SK-N-MC (cell line): ENCODE measurements at places on chromosomes 3 and 15.

GRCh38 chr3:193844472-193844871, 251.5 kb downstream of the OPA1 start:
- DNase-seq, result no peak

DNA sequence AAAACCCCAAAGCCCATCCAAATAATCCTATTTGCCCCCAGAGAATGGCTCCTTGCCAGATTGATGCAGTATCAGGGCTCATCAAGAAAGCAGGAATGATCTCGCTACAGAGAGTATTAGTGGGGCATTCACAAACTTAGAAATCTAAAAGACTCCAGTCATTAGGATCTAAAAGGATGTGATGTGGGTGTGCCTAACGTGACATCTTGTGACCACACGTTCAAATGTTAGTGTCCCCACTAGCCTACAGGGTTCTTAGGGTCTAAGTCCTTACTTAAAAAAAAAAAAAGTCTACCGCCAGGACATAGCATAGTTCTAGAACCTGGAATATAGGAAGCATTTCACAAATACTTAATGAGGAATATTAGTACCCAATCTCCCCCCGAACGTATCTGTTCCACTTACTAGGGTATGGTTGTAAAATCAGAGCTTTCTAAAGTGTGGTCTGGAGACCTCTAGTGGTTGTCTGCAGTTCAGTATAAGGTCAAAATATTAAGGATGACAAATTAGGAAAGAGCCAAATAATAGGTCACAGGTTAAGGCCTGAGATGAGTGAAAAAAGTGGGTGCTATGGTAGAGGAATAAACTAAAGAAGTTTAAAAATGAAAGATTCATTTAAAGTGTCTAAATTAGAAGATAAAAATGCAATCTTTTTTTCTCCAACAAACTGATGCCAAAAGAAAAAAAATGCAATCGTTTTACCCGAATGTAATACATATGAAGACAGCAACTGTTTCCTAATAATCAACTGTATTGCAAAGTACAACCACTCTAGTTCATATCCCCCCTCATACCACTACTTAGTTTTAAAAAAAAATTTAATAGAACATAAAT, 4.2 kb upstream of the CHRM5 start:
- no peak for DNase-seq

GRCh38 chr3:16140894-16141285, 33.6 kb upstream of the GALNT15 start:
- DNase-seq, result no peak

GRCh38 chr3:126621627-126622345, 33.1 kb downstream of the TXNRD3 start:
- peak; percentile 98 for DNase-seq

DNA sequence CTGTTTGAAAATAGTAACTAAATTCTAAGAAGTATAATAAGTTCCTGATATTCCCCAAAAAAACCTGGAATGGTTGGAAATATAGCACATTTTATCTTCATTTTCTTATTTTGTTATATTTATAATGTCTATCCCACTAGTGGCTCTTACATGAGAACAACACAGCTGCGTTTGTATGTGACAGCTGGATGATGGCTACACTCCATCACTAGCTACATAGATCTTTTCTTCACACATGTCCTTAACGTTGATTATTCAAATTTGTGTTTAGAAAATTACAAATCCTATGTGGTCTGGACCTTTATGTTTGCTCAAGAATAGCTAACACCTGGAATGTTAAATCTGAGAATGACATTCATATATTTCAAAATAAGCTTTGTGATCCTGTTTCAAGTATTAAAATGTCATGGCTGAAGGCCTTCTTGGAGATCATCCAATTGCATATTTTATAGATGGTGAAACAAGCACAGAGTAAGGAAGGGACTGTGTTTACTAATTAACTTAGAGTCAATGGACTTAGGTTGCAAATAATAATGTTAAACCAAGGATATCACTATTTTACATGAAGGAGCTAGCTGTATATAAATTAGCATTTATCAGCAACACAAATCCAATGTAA, 60.8 kb downstream of the ATP13A5 start:
- no peak for DNase-seq

GRCh38 chr15:34336991-34337556, 507 bp downstream of the SLC12A6 start:
- DNase-seq, result no peak

GRCh38 chr3:4949659-4950058, 29.6 kb upstream of the BHLHE40 start:
- no peak for DNase-seq

DNA sequence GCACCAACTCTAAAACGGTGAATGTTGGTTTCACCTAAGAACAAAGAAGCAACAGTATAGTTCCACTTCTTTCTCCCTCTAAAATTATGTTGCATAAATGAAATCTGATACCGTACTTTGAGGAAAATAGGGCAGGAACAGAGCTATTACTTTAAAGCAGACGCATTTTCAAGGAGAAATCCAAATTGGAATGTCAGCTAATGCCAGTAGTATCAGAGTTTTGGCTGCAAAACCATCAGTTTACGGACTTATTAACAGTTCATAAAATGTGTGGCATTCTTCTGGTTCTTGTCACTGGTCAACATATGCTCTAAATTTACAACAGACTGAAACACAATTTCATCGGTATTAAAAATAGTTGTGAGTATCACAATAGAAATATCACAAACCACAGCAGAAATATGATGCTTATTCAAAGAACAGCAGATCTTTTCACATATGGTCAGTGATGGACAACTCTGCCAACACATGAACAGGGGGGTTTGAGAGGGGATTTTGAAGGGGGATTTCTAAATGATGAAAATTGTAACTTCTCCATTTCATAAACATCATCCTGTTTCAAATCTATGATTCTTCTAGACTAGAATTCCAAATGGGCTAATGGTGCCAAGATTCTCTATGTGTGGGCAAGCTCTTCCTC, 38.7 kb upstream of the ROBO2 start:
- DNase-seq, result no peak

- DNase-seq, result no peak
Measured at GRCh38 chr3:126300761-126301481, 56.3 kb downstream of the KLF15 start.

DNA sequence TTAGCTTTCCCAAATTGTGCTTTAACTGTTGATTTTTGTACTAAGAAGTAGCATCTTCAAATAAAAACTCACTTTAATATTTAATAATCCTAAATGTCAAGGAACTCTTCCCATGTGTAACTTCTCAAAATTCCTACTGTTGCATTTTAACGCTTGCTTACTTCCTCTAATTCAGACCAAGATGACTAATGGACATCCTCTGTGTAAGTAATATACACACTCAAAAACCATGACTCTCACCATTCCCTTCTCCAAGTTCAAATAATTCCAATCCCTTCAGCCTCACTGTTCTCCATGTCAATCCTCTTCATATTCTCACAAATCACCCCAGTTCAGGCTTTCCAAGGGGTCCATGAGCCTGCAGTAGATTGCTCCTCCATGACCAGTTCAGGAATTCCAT, 13.0 kb downstream of the MRPL46 start:
- no peak for DNase-seq

- DNase-seq, result no peak
Measured at GRCh38 chr3:72510247-72510646, 338.0 kb downstream of the SHQ1 start.

- DNase-seq, result no peak
Measured at GRCh38 chr15:50082066-50082465, 37.0 kb downstream of the ATP8B4 start.

- DNase-seq, result no peak
Measured at GRCh38 chr3:49257187-49257586, 19.8 kb downstream of the C3orf62 start.
